NCI-H1092 treated with DMSO at 0.1 percent for 48 hours (cell line): ENCODE measurements at places on chromosomes 2 and 18.

- no peak for DNase-seq
Observed at GRCh38 chr2:236919209-236919608, 166.5 kb upstream of the COPS8 start.

GRCh38 chr2:191349990-191350389, 104.8 kb downstream of the MYO1B start:
- DNase-seq = no peak

DNA sequence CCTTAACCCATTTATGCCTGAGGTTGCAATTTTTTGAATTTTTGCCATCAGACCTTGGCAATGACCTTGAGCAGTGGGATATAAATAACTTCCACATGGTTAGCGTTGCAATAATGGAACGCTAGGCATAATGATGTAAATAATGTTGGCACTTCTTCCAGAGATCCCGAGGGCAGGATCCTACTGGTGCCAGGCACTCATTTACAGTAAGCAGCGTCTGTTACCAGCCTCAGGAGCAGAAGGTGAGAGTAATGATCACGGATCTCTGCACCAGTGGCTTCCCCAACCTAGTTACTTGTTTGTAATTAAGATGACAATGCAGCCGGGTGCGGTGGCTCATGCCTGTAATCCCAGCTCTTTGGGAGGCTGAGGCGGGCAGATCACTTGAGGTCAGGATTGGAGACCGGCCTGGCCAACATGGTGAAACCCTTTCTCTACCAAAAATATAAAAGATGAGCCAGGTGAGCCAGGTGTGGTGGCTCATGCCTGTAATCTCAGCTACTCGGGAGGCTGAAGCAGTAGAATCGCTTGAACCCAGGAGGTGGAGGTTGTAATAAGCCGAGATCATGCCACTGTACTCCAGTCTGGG, 41.9 kb downstream of the CPO start:
- no peak for DNase-seq

DNA sequence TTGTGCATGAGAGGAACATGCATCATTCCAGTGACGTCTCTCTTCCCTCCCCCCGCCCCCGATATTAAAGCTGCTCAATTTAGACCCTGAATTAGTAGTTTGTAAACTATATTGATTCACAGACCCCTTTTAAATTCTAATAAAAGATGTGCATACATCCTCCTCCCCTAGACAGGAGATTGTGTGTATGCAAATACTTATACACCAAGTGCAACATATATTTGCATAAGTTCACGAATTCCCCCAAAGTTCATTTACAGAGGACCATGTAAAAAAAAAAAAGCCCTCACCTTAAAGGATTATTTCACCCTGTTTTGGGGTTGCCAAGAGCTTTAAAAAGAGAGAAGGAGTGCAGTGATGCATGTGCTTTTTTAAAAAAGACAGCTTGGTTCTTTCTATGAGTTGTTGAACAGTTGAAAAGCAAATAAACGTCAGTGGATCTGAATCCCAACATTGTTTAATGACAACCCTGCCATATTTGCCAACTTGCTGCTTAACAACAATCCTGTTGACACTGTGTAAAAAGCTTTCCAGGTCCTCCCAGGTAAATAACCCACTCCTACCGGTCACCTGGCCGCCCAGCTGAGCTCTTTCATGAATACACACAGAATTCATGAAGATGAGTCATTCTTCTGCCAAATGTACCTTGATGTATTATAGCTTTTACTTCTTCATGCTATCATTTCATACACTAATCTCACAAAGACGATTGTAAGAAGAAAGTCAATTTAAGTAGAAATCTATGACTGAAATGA, 211.5 kb downstream of the IKZF2 start:
- peak; percentile 93 for DNase-seq

- DNase-seq = no peak
Observed at GRCh38 chr2:48228345-48228684, 301.6 kb upstream of the STON1 start.

GRCh38 chr2:39018638-39019037, 102.2 kb downstream of the SOS1 start:
- no peak for DNase-seq

GRCh38 chr2:127419112-127419430, 844 bp downstream of the PROC start:
- no peak for DNase-seq

DNA sequence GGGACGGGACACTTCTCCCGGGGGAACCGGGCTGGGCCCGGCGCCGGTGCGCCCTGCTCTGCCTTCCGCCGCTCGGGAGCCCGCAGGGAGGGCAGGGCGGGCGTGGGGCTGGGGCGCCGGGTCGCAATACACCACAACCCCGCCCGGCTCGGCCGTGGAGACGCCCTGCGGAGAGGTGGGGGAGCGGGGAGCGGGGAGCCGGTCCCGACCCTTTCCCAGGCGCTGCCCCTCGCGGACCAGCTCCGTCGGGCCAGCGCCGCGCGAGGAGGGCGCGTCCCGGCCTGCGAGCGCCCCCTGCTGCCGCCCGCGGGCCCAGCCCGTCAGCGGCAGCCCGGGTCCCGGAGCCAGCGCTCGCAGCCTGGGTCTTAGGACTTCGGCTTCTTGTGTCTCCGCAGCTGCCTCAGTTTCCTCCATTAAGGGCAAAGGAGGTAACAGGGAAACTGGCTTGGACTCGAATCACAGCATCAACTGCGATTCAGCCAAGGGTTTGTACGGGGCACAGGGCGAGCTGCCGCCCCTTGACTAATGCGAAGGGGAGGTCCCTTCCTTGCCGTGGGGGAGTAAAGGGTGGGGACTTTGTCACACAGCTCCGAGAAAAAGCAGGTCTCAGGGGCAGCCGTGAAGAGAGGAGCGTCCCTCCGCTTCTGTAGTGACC, 635 bp upstream of the ADRA2B start:
- peak; percentile 5 for DNase-seq

GRCh38 chr2:173414823-173415322, 60.2 kb downstream of the CDCA7 start:
- DNase-seq = no peak

DNA sequence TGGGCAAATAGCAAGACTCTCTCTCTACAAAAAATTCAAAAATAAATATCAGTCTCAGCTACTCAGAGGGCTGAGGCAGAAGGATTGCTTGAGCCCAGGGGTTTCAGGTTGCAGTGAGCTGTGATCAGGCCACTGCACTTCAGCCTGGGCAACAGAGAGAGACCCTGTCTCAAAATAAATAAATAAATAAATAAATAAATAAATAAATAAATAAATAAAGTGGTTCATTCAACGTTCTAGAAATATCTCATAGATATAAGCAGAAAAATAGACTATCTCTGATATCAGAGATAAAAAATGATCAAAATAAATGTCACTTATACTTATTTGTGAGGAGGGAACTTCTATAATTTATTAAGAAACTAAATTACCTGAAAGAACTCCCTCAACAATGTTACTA, 480.9 kb downstream of the FBXO15 start:
- no peak for DNase-seq

- DNase-seq = no peak
Observed at GRCh38 chr18:8373486-8373885, 235.8 kb upstream of the RAB12 start.

DNA sequence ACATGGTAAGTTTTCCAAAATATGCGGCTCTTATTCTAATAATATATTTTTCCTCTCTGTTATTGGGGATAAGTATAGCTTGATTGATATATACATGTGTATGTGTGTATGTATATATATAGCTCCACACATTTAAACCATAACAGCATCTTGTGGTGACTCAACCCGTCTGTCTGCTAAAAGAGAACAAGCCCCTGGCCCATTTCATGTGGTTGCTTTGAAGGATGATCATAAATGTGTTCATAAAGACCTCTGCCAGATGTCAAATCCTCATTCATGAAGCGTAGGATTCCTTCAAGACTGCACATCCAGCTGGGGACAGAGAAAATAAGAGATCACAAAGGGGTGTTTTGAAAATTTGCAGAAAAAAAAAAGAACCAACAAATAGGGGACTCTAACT, 79.3 kb downstream of the RHOB start:
- no peak for DNase-seq

- no peak for DNase-seq
Observed at GRCh38 chr2:47414682-47415458, 11.9 kb downstream of the MSH2 start.

- no peak for DNase-seq
Observed at GRCh38 chr2:119137502-119137901, 21.0 kb downstream of the C1QL2 start.

GRCh38 chr2:197838036-197838435, 33.6 kb downstream of the PLCL1 start:
- DNase-seq = no peak

DNA sequence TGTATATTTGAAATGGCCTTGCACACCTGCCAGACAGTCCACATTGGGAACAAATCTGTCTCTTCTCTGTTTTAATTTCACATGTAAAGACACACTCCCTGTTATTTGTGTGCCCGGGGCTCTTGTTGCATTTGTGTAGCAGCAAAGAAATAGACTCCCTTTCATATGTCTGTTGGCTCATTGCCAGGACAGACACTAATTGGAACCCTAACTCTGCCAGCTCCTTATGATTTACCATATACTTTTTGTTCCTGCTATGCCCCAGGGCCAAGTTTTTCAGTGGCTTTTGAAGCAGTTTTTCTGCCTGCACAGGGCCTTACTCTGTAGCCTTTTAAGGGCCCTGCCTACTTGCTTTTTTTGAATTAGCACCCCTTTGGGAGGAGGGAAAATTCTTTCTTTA, 396.9 kb downstream of the DLGAP1 start:
- DNase-seq = no peak

DNA sequence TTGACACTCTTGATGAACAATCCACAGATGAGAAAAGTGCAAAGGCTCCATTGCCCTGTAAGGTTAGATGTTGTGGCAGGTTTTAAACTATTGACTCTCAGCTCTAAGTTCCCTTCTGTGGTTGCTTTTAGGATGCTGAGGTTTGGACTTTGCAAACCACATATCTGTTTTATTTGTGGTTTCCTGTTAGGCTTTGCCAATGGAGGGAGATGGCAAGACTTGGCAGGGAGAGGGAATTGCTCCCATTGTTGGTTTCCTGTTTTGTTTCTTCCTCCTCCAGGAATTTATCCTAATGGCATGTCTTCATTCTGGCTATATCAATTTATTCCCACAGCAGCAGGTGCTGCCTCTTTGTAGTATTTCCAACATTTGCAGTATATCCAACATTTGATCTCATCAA, 772.3 kb downstream of the LRRTM4 start:
- no peak for DNase-seq

GRCh38 chr2:145055651-145056050, 535.7 kb upstream of the ZEB2 start:
- no peak for DNase-seq

GRCh38 chr2:11082880-11083279, 72.4 kb upstream of the SLC66A3 start:
- no peak for DNase-seq

GRCh38 chr2:61970807-61971556, 65.5 kb downstream of the COMMD1 start:
- no peak for DNase-seq

DNA sequence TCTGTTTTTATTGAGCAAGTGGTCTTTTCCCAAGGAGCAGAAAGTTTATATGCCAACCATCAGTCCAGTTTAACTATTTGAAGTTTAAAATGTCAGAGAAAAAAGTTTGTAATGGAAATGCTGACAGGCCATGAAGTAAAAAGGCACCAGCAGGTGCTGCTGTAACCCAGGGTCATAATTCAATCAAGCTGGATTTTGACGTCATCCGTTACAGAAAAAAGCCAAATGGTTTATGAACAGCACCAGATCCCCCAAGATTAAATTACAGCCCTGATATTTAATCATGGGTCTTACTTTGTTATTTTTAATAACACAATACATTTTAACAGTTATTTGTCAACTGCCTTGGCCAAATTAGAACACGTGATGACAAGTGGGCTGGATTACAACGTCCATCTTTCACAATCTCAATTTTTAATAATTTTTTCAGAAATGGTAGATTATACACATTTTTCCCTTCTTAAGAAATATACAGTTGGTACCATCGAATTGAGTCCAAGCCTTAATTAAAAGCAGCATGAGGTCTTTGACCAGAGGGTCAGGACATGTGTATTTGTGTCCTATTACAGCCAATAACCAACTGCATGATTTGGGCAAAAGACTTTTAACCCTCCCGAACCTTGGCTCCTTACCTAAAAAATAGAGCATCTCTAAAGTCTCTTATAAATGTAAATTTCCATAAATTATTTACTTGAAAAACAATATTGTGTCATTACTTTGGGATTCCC, 10.0 kb downstream of the TCF4 start:
- DNase-seq = no peak

DNA sequence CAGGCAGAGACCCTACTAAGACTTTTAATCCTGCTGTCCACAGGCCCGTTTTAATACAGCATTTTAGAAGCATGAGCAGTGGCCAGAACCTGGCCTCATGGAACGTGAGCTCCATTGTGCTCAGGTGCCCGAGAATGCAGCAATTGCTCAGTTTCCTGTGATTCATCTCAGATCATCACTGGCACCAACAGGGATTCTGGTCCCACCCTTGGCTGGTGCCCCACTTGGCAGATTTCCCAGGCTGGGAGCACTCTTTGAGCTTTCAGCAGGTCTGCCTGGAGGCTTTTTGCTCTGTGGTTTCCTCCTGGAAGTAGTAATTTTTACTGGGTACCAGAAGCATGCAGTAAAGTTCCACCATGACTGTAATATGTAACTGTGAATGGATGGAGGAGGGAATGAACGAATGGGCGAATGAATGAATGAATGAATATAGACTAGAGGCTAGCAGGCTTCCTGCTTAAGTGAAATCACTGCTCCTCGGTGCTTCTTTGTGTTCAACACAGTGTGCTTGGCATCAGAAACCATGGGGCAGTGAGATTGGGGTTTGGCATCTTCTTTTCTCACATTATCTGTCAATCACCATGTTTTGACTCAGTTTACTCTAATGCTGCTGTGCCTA, 312.9 kb downstream of the PRKCE start:
- DNase-seq = peak; percentile 61

DNA sequence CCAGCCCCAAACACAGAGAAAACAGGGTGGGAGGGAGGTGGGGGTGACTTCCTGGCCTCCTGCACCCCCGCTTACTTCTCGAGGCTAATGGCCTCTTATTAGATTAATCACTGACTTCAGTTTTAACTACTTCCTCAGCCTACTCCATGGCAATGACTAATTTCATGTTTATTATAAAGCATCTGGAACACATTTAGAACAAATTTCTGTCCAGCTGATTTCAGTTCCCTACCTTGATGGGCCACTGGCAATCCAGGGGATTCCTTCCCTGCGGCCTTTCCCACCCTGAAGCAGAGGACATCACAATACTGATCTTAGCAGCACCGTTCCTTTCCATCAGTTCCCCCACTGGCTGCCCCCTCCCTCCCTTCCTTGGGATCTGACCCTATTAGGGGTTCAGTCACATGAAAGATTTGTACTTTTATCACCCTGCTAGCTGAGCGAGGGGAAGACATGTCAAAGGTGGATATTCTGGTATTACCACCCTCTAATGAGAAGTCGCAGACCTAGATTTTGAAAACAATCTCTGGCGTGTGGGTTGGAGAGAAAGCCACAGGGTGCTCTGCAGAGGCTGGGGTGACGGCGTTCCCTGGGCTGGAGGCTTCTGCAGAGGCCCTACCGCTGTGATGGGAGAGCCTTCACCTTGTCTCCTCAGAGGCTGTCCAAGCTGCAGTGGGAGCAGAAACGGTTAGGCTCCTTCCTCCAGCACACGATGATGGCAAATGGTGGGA, 67.6 kb downstream of the KIAA2012 start:
- DNase-seq = no peak
